ENCODE measurements at places on chromosomes 4 and X.
A peak's percentile ranks its signal among the peaks of the same experiment; 100 is the strongest.

GRCh38 chr4:185800266-185800945 is 11.6 kb downstream of the SORBS2 start:
- no peak for DNase-seq

DNA sequence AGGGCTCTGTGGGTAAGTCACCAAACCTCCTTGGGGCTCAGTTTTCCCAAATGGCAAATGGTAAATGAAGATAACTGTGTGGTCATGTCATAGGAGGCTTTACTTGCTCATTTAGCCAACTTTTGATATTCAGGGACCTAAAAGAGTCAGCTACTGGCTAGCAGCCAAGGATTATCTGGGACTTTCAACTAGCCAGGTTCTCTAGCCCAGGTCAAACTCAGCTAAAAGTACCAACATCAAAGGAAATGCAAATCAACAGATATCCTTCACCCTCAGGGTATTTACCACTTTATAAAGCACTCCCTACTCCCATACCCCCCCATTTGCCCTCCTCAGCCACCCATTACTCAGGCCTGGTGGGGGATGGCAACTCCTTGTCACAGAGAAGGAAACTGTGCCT is 7.5 kb downstream of the AMER1 start:
- DNase-seq = no peak

DNA sequence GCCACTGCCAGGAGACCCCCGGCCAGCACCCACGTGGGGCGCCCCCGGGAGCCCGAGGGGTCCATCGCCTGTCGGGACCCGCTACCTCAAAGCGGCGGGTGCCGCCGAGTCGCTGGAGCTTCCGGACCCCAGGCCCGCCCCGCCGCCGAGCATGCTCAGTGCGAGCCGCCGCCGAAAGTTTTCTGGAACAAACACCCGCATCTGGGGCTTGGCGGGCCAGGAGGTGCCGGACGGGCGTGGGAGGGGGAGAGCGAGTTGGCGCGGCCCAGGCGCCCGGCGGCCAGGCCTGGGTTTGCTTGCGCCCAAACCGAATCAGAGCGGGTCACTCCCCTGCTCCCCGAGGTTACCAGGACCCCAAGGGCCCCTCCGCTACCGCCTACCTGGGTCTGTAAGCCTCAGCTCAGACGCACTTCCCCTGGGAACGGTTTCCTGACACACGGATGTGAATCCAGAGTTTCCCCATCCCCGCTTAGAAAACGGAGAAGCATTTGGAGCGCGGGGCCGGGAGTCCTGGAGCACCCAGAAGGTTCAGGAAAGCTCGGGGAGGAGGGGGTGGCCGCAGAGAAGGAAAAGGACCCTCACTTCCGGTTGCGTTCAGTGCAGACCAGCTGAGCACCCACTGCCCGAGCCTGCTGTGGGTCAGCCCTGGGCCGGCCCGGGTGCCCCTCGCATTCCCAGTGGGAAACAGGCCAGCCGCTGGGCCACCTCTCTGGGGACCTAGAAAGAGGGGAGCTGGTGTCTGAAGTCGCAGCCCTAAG is at the start of gene EVC2:
EVC2 (minus strand) TSS at position 111 of the 758 bp plus-strand sequence; CDS start at position 65, 46 bp downstream.
- DNase-seq = peak; percentile 90

DNA sequence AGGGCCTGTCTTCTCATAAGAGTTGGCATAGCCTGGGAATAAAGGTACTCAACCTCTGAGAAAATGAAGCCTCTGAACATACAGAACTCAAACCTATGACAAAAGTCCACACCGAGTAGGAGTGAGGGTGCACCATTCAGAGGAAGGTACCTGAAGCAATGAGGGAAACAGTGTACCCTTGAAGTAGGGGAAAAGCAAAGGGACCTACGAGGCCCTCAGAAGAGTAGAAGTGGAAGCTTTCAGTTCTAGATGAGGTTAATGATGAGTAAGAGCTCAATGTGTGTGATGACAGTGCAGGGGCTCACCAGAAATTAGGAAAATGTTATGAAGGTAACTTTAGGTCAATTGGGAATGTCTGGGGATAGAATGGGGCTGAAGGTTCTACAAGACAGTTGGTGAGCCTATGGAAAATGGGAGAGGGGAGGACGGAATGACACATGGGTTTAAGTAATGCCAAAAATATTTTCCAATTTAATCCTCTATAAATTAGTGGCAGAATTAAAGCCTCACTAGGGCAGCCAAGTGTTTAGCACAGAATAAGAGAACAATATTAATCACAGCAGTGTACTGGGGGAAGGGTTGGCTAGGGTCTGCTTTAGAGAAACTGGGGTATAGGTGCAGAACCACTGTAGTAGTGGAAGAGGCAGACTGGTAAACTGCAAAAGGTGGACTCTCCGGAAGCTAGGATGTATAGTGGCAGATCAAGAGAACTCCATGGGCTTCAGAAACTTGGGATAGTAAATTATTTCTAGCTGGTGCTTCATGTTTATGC is 39.8 kb downstream of the RAB33A start:
- no peak for DNase-seq

- peak; percentile 40 for DNase-seq
These were observed 67.5 kb upstream of the MND1 start for GRCh38 chr4:153276971-153277370.

- DNase-seq = no peak
These were observed 10.2 kb upstream of the SMR3B start for GRCh38 chr4:70372760-70373159.

GRCh38 chr4:5960252-5960880 is 57.9 kb downstream of the C4orf50 start:
- DNase-seq = no peak
